CD4-positive, CD25-positive, alpha-beta regulatory T cell (primary cell): ENCODE measurements at places on chromosomes 7 and 10. TPM values are rescaled to one million over a fixed set of nuclear protein-coding genes. Genes with fewer than 3 reads are reported as not detected.
A peak's percentile ranks its signal among the peaks of the same experiment; 100 is the strongest.

GRCh38 chr7:1227814-1228544 lies 4.7 kb upstream of the UNCX start:
- no peak for DNase-seq

The PRKG1 gene
- not detected for polyA plus RNA-seq

- no peak for DNase-seq
Measured at GRCh38 chr7:28956608-28957063, 1.5 kb downstream of the TRIL start.

- DNase-seq = peak; percentile 54
Measured at GRCh38 chr7:134886353-134887057, 99.8 kb upstream of the AGBL3 start.

GRCh38 chr7:128755075-128755818 lies 16.1 kb downstream of the CALU start:
- no peak for DNase-seq

The DNTT gene
- polyA plus RNA-seq = not detected

DNA sequence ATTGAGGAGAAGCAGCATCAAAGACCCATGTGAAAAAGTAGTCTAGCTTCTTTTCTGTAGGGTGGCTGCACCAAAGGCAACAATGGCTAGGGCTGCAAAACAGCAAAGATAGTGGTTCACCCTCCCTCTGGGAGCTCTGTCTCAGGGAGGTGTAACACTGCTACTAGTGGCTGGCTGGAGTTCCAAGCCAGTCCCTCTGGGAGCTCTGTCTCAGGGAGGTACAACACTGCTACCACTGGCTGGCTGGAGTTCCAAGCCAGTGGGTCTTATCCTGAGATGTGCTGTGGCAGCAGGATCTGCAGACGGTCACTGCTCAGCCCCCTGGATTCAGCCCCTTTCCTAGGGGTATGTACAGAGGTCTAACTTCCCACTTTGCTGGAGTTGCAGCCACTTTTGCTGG lies 37.9 kb upstream of the TMEM140 start:
- no peak for DNase-seq

DNA sequence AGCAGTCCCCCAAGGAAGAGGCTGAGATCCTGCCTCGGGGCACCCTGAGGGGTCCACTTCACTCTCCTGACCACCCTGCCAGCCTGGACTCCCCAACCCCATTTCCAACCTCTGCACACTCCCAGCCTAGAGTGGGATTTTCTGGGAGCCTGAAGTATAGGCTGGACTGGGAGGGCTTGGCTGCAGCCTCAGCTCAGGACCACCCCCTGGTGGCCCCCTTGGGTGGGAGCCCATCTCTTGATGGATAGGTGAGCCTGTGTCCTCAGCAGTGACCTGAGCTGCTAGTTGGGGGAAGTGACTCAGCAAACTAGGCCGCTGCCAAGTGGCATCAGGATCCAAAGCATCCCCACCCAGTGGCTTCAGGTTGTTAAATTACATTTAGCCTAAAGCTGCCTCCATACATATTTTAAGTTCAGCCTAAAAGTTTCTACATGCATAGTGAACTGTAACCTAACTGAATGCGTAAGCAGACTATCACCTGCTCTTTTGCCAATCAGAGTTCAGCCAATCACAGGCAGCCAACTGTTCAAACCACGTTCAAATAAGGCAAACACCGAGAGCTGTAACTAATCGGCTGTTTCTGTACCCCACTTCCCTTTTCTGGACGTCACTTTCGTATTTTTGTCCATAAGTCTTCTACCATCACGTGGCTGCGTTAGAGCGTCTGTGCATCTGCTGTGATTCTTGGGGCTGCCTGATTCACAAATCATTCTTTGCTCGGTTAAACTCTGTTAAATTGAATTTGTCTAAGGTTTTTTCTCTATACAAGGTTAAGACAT lies 144.0 kb downstream of the PLPP4 start:
- DNase-seq = no peak

DNA sequence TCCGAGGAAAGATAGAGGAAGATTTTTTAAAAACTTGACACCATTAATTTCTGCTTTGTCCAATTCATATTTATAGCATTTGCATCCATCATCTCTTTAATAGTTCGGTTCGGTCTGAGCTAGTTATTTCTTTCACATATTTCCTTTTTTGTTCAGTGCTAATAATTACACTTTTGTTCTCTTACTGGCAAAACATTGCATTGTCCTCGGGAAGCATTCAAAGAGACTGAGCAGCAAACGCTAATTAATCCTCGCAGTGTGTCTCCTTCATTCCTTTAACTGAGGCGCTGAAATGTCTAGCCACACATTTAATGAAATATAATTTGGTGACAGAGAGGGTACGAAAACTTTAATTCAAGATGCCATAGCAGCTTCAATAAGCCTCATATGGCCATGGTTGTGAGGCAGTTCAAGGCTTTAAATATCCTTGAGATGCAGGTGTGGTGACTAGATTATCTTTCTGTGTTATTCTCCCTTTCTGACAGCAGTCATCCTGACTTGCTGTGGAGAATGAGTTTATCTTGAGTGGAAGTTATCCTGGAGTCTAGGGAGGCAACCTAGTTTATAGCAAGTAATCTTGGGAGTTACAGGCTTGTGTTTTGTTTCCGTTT lies 431.4 kb downstream of the SDK1 start:
- no peak for DNase-seq

The PAX4 gene
- polyA plus RNA-seq = not detected

DNA sequence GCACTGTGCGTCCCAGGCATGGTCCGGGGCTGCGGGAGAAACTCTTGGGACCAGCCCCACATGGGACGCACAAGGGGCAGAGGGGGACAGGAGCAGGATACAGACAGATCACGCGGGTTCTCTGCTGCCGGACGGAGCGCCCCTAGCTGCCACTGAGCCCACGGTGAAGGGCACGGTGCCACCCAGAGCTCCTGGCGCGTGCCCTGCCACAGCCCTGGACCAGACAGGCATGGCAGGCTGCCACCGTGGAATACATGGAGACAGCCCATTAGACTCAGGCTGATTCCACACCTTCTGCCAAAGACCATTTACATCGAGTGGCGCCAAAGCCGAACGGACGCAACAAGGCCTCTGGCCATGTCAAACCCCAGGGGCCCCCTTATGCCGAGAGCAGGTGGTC lies 90.4 kb downstream of the MAD1L1 start:
- no peak for DNase-seq

The TAS2R16 gene
- not detected for polyA plus RNA-seq

GRCh38 chr10:122056431-122057094 lies 67.6 kb downstream of the TACC2 start:
- no peak for DNase-seq

DNA sequence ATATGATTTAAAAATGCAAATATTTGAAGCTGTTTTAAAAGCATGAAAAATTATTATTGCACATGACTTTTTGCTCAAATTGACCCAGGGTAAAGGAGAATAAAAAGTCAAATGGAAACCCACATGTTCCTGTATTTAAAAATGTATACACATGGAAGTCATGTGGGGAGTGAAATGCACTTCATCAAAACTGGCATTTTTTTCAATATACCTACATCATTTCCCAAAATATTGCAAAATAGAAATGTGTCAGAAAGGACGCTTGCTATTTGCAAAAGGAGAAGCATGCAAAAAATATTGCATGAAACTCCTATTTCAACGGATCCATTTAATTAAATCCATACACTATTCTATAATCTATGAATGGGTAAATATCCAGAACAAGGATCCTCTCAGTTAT lies 117.0 kb downstream of the POU6F2 start:
- DNase-seq = no peak

GRCh38 chr10:46092524-46093081 lies 46.5 kb upstream of the MSMB start:
- no peak for DNase-seq

- DNase-seq = peak; percentile 74
Measured at GRCh38 chr7:149147752-149148653, 750 bp downstream of the ZNF398 start.

The RNF32 gene
- 5.4 TPM for polyA plus RNA-seq

DNA sequence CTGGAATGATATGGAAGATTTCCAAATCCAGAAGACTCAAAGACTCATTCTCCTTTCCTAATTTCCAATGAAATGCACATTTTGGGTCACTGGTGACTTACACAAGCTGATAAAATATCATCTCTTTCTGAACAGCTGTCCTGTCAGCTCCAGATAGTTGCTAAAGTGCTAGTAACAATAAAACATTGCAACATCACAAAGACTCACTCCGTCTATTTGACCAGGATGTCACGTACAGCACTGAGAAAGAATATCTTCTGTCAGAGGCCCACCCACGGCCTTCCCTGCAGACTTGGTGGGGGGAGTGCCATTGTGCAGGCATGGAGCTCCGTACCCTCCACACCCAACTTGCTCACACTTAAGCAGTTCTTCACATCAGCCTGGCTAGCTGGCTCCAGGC lies 78.9 kb upstream of the EGR2 start:
- no peak for DNase-seq

The ATRNL1 gene
- not detected for polyA plus RNA-seq

The HOXA11 gene
- polyA plus RNA-seq = not detected

GRCh38 chr10:6218692-6219493 lies 16.2 kb downstream of the PFKFB3 start:
- DNase-seq = no peak

DNA sequence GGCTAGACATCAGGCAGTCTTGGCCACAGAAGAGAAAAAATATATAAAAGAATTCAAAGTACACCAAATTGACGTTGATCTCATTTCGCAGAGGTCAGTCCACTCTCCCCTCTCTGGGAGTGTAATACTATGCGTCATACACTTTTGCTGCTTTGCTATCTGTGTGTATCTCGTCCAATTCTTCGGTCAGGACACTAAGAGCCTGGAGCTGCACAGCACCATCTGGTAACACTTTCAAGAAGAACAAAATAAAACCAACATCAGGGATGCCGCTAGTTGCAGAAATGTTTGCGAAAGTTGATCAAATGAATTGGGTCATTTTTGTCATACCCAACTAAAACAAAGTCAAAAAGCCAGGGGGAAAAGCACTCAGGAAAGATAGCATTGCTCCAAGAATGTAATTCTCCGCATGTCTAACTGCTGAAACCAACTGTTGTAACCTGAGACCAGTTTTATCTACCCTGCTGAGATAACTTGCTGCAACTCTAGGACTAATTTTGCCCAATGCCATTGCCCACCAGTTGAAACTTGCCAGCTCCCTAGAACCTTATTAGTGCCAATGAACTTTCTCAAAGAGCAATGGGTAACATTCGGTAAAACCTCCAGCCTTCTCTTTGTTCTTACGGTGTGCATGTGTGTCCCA lies 23.0 kb downstream of the TMEM176A start:
- no peak for DNase-seq

GRCh38 chr10:126317751-126318150 lies 70.5 kb downstream of the ADAM12 start:
- no peak for DNase-seq

DNA sequence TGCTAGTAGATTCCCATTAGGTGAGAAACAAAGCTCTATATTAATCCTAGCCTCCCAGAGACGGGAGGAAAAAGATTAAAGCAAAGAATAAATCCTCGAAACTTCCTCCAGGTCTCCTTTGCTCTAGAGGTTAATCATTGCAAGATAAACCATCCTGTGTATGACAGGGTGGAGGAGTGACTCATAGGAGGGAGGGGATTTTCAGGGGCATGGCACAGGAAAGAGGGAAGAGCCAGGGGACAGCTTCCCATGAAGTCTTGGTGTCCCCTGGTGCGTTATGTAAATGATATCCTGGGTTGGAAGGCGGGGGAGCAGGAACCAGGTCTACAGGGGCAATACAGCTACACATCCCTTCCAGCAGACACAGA lies 780 bp downstream of the CYP3A5 start:
- no peak for DNase-seq

GRCh38 chr10:132429281-132430230 lies 32.6 kb downstream of the PWWP2B start:
- no peak for DNase-seq

- DNase-seq = no peak
Measured at GRCh38 chr10:52778511-52779392, 6.2 kb upstream of the MBL2 start.

The ADCYAP1R1 gene
- polyA plus RNA-seq = not detected

- DNase-seq = no peak
Measured at GRCh38 chr10:89002226-89002978, 11.8 kb downstream of the FAS start.

The ZNF33B gene
- polyA plus RNA-seq = 7.1 TPM

- DNase-seq = no peak
Measured at GRCh38 chr10:5045095-5045494, 41.4 kb upstream of the AKR1C2 start.

The NPM3 gene
- polyA plus RNA-seq = 3.1 TPM

GRCh38 chr7:157664871-157665633 lies 328.2 kb downstream of the DNAJB6 start:
- no peak for DNase-seq

GRCh38 chr10:112533916-112534315 lies 86.9 kb downstream of the VTI1A start:
- no peak for DNase-seq

GRCh38 chr7:137882261-137882668 lies 35.5 kb upstream of the DGKI start:
- peak; percentile 9 for DNase-seq

The IGFBP3 gene
- polyA plus RNA-seq = not detected

The TSPAN12 gene
- polyA plus RNA-seq = not detected

DNA sequence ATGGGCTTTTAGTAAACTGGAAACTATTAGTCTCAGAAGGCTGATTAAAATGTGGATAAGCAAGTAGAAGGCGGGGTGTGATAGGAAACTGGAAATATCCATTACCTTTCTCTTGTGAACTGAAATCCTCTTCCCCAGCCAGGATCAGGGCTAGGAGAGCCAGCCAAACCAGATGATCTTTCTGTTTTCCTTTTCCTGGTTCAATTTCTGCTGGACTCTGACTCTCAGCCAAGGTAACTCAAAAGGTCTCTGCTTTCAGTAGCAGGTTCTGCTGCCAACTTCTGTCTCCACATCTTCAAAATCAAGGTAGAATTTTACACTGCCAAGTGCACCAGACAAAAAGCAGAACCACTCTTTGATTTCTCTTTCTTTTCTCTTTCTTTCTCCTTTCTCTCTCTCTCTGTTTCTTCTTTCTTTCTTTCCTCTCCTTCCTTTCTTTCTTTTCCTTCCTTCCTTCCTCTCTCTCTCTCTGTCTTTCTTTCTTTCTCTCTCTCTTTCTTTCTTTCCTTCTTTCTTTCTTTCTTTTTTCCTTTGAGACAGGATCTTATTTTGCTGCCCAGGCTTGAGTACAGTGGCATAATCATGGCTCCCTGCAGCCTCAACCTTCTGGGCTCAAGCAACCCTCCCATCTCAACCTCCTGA lies 30.8 kb downstream of the OTUD1 start:
- DNase-seq = no peak

The PIK3AP1 gene
- 1.9 TPM for polyA plus RNA-seq

DNA sequence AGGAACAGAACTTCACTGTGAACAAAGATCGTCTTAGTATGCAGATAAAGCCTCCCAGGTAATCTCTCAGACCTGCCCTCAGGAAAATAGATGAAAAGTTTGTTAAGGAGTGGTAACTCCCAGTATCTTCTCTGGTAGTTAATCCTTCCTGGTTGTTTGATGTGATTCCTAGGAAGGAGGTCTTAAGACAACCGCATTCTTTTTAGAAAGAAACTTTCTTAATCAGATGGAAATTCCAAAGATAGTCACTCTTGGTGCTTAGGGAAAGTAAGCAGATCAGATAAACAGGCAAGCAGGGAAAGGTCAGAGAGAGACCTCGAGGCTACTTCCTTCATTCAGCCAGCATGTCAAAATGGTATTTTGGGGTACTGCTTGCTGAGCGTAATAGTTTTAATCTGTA lies 30.5 kb upstream of the ARMC3 start:
- no peak for DNase-seq

- DNase-seq = no peak
Measured at GRCh38 chr10:121497513-121498470, 100.5 kb downstream of the FGFR2 start.
